ENCODE measurements at places on chromosomes 1 and 21.

- DNase-seq, result peak; percentile 88
Measured at GRCh38 chr1:203267347-203267846, 37.9 kb upstream of the BTG2 start.

DNA sequence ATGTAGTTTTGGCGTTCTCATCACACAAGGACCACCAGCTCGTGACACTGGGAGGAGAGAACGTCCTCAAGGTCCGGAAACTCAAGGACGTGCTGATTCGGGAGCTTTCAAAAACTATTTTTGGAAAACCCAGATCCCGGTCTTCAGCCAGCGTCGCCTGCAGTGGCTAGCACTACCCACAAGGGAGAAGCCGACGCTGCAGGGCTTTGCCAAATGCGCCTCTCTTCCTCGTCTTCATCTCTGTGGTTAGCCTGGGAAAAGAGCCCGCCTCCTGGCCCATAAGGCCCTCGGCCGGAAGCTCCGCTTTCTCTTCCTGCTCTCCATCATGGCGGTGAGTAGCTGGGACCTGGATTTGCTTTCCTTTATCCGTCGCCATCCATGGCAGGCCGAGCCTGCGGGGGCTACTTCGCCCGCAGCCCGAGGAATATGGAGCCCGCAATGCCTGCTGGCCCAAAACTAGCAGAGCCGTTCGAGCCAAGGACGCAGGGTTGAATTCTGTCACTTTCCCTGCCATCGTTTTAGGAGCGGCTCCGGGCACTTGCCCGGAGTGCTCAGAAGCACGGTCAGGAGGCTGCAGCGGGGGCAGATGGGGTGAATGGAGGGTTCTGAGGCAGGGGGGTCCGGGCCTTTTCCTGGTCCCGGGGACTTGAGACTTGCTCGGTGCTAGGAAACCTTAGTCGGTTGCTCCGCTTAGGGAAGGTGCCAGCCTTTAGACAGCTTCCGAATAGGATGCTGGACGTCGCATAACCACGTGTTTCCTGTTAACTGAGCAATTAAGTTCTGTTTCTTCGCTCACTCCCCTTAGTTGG is at the start of gene RPL11:
TSS of gene RPL11 (plus strand) at position 308 of the 809 bp plus-strand sequence. CDS start at position 326, 18 bp downstream.
- peak; percentile 91 for DNase-seq

- DNase-seq, result peak; percentile 69
Measured at GRCh38 chr1:84271441-84272151, 29.9 kb upstream of the SAMD13 start.

DNA sequence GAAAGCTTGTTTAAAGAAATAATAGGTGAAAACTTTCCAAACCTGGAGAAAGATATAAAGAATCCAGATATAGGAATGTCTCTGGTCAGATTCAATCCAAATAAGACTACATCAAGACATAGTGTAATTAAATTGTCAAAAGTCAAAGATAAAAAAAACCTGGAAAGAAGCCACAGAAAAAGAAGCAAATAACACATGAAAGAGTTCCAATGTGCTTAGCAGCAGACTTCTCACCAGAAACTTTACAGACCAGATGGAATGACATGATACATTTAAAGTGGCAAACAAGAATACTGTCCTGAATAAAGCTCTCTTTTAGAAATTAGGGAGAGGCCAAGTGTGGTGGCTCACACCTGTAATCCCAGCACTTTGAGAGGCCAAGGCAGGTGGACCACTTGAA is 1039.9 kb downstream of the KCNT2 start:
- DNase-seq, result no peak

GRCh38 chr1:230158415-230159291 is 91.6 kb downstream of the GALNT2 start:
- no peak for DNase-seq

- no peak for DNase-seq
Measured at GRCh38 chr21:46320331-46320801, 3.3 kb downstream of the C21orf58 start.

GRCh38 chr1:38852780-38853179 is 6.8 kb downstream of the RRAGC start:
- no peak for DNase-seq

GRCh38 chr1:223264529-223264928 is 99.4 kb downstream of the SUSD4 start:
- no peak for DNase-seq

DNA sequence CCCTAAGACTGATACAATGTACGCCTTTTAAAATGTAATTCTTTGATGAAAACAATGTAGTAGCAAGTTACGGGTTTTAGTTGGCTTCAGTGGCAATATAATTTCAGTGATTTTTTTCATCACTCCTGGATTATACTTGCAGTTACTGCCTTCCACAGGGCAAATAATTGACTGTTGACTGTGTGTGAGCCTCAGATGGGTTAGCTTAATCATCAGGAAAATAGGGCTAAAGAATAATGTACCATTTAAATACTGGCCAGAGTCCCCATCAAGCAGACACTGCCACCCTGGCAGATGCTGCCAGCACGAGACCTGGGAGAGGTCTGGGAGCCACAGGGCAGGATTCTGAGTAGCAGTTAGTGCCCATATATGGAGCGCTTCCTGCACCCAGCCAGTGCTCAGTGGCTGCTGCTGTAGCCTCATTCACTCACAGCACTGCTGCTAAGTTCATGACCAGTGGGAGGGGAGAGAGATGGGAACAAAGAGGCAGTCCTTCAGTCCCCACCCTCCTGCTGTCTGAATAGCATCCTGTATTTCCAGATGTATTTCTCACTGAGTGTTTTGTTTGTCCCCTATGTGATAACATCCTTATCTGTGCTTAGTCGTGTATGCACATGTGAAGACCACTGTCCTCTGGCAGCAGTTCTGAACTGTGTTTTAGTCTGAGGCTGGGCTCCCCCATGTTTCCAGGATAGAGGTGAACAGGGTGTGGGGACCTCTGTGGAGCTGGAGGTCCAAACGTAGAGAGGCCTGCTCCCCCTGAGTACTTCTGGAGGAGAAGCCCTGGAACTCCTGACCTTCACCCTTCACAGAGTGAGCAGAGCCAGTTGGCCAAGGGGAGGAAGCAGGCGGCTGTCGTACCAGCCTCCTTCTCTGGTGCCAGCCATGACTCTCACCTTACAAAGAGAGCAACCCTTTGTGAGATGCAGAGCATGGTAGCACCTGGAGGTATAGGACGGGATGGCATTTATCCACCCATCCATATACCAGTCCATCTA is 80.4 kb downstream of the ADARB1 start:
- DNase-seq, result no peak

DNA sequence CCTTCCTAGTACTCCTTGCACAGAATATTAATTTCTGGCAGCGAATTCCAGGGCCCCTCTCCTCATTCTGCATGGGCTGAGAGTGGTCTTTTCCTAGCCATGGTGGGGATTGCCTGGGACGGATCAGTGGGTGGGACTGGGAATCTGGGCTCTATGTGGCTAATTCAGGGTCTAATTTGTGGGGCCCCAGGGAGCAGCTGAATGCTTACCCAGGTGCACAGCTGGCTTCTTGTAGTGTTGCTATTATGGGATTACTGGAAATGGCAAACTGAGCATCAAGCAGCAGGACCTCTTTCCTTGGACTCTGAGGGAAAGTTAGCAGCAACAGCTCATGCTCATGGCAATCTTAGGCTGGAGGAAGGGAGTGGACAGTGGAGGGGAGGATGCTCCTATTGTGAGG is 187.1 kb upstream of the CACNA1E start:
- DNase-seq, result no peak

Measured in left renal pelvis (tissue), 4 donors.